Stimulated activated CD4-positive, alpha-beta T cell treated with anti-CD3 and anti-CD28 coated beads, Interleukin-2, amount 100 ng/mL, for 24 hours (primary cell): ENCODE measurements at places on chromosomes 6 and 20.

- no peak for DNase-seq
Observed at GRCh38 chr6:92473056-92473455, 946.3 kb downstream of the EPHA7 start.

- DNase-seq, result no peak
Observed at GRCh38 chr6:161835500-161836215, 561.8 kb upstream of the AGPAT4 start.

DNA sequence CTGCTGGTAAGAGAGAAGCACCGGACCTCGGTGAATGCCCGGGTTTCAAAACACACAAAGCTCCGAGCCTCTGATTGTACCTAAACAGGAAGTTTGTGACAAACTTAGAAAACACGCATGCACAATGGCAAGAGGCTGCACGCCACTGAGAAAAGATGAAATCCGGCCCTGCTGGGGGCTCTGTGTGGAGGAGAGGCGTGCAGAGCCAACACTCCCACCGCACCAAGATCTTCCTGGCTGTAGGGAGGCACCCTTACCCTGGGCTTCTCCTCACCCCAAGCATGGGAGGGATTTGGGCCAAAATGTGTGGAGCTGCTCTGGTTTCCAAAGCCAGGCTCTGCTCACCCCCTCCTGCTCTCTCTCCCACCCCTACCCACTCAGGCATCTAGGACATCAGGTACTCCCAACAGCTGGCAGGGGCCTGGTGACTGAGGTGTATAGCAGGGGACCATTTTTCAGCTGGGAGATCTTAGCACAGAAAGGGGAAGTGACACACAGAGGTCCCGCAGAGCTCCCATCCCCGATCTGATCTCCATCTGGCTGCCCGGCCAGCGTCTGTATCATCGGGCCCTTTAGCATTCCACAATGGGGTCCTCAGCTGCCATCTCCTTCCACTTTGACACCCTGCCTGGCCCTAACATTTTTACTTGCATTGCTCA is 84.2 kb downstream of the TRERF1 start:
- DNase-seq, result no peak

- no peak for DNase-seq
Observed at GRCh38 chr6:2081155-2082138, 164.0 kb downstream of the GMDS start.

GRCh38 chr6:2429460-2429859 is 184.1 kb upstream of the GMDS start:
- DNase-seq, result no peak

- DNase-seq, result no peak
Observed at GRCh38 chr6:54291738-54292137, 16.5 kb upstream of the TINAG start.

- no peak for DNase-seq
Observed at GRCh38 chr6:3926150-3926482, 76.9 kb downstream of the FAM50B start.

GRCh38 chr6:156163311-156163710 is 613.9 kb upstream of the ARID1B start:
- no peak for DNase-seq

DNA sequence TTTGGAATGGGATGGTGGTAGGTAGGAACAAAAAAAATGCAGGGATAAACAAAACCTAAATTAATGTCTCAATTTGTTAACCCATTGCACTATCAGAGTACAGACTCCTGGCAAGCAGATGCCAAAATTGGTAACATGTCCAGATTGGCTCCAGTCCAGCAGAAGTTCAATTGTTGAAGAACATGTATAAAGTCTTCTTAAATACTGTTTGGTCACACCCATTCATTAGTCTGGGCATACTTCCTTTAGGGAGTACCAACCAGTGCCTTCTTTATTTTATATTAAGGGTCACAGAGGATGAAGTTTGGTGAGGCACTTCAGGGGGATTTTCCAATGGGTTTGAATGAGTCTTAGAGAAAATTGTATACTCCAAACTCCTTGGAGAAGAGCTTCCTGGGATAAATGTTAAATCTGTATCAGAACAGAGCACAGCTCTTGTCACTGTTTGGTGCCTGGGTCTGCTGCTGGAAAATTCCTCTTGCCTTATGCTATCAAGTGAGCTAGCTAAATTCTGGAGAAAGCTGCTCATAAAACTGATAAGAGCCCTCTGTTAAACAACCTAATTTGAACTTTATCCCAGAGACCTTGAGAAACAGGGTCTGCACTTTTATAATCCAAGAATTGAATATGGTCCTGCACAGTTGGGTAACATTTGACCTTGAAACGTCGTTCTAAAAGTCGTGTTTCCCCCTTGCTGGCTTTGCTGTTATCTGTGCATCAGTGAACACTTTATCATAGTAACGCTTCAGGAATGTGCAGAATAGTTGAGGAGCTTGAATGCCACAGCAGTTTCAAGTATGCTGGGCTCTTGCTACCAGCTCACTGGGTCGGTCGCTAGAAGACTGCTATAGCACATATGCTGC is 334.1 kb upstream of the CITED2 start:
- DNase-seq, result no peak

DNA sequence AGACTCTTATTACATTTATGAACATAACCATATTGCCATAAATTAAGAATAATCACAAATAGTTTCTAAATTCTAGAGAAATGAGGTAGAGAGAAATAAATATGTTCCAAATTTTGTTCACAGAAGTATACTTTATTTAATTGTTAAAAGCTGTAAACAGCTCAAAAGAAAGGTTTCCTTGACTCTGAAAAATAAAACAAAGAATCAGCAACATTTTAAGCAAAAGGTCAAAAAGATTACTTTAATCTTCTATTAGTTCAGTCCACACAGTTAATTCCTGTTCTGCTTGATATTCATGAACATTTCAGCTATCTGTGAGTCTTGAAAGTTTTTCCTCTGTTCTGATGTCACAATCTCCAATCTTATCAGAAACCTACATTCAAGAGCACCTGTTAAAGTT is 197.9 kb downstream of the GJA1 start:
- no peak for DNase-seq

DNA sequence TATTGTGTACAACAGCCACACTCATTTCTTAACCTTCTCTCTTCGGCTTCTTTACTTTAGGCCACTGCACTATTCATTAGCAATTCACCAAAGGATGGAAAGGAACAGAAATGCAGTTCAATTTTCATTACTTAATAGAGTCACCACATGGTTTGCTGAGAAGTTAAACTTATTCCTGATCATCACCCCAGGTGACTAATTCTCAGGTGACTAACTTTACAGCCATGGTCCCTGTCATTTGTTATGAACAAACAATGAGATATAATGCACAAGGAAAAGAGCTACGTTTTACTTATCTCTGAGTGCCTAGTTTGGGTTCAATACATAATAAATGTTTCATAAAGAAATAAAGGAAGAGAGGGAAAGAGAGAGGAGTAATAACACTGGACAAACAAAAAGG is 45.8 kb upstream of the DST start:
- DNase-seq, result no peak

GRCh38 chr6:99811636-99812035 is 182.4 kb downstream of the MCHR2 start:
- no peak for DNase-seq

GRCh38 chr6:132666118-132666517 is 7.1 kb upstream of the TAAR1 start:
- no peak for DNase-seq

GRCh38 chr20:61629602-61630390 is 377.7 kb downstream of the CDH4 start:
- no peak for DNase-seq

- no peak for DNase-seq
Observed at GRCh38 chr6:37452522-37452921, 19.5 kb downstream of the CMTR1 start.

DNA sequence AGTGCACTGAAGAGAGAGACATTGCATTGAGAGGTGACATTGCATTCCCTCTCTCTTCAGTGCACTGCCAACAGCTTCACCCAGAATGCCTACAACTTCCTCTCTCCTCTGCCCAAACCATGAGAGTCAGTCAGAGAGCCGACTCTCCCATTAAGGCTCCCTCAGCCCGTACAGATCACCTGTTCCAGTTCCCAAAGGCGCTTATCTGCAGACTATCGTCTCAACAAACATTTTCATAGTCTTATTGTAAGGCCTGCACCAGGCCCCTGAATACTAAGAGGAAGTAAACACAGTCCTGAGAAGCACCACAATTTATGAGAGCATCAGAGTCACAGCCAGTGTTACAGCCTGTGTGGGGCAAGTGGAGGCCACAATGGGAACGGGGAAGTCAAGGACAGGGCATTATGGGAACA is 53.7 kb downstream of the GFOD1 start:
- no peak for DNase-seq

GRCh38 chr6:111720931-111721496 is 115.3 kb upstream of the TRAF3IP2 start:
- no peak for DNase-seq

DNA sequence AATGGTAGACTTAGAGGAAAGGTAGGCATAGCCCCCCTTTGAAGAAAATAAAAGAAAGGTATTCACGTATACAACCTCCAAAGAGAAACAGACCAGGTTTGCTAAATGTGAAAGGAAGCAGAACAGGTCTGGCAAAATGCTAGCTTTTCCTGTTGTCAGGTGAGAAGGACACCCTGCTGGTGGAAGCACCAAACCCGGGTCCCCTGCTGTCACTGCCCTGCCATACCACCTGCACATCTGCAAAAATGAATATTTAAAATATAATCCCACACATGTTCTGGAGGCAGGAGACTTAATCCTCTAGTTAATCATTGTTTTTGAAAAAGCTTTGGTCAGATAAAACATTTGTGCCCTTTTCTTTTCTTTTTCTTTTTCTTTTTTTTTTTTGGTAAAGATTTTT is 48.9 kb upstream of the OLIG3 start:
- DNase-seq, result no peak

DNA sequence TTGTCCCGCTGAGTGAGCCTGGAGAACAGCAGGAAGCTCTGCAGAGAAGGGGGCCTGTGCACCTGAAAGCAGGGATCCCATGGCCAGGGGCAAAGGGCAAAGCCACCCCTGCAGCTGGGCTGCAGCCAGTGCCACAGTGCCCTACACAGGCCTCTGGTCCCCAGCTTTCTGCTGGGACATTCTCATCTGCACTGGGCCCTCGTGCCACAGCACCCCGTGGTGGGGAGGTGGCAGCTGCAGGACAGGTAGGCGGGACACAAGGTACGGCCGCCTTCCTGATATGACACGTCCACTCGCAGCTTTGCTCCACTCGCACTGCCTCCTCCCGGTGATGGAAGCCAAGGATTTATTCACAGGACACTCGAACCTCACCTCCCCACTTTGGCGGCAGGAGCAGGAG is 27.2 kb downstream of the INSM1 start:
- no peak for DNase-seq

- no peak for DNase-seq
Observed at GRCh38 chr6:169145496-169145895, 108.2 kb downstream of the THBS2 start.
